Stimulated activated CD8-positive, alpha-beta memory T cell treated with anti-CD3 and anti-CD28 coated beads, Interleukin-4, amount 100 ng/mL, for 24 hours (primary cell): ENCODE measurements at places on chromosomes 5 and 9.

- DNase-seq = no peak
Measured at GRCh38 chr9:23522952-23523351, 303.1 kb downstream of the ELAVL2 start.

DNA sequence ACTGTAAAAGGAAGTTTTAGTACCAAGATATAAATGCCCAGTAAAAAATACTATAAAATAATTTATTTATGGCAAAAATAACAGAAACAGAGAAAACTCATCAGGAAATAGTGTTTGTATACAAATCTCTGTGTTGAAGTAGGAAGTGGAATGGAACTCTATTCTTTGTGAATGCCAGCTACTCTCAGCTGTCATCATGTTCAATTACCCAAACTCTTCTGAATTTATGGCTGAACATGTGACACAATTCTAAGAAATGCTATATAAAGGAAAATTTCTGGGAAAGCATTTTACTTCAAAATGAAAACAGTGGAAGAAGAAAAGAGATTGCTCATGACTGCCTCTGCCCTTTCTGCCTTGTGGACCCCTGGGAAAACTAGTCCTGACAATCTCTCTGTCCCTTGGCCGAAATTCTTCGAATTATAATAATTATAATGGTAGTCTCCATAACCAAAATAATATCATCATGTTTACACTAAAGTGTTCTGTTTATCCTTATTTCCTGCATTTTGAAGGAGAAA is 522.3 kb upstream of the ST8SIA4 start:
- no peak for DNase-seq

- no peak for DNase-seq
Measured at GRCh38 chr9:72274916-72275315, 90.1 kb downstream of the ZFAND5 start.

DNA sequence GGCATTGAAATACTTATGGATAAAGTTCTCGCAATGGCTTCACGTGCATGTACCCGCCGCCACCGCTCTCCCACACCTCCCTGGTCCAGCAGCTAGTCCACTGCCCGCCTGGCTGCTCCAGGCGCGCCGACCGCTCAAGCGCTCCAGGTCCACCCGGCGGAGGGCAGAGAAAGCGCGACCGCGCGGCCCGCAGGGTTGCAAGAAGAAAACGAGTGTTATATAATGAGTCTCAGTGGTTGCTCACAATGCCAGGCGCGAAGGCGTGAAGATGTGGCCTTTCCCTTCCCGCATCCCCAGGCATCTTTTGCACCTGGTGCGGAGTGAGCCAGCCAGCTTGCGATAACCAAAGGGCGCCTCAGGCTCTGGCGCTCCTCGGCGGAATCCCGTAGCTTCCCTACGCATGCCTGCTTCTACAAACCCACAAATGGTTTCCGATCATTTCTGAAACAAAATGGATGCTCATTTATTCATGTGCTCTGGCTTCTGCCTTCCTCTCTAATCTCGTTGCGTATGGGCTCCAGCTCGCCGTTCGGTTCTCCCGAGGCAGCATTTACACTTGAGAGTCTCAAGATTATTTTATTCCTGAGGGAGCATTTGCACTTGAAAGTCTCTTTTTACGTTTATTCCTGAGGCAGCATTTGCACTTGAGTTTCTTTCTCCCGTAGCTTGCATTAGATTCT is 25.7 kb downstream of the CDKN2A start:
- DNase-seq = no peak

GRCh38 chr5:168648016-168648415 is 68.8 kb upstream of the PANK3 start:
- no peak for DNase-seq

- DNase-seq = no peak
Measured at GRCh38 chr9:72334658-72335337, 30.2 kb downstream of the ZFAND5 start.

GRCh38 chr5:133367984-133368383 is 244.4 kb downstream of the FSTL4 start:
- no peak for DNase-seq

GRCh38 chr5:9479990-9480389 is 65.9 kb downstream of the SEMA5A start:
- no peak for DNase-seq

GRCh38 chr5:148799737-148800527 is 26.5 kb upstream of the ADRB2 start:
- no peak for DNase-seq

DNA sequence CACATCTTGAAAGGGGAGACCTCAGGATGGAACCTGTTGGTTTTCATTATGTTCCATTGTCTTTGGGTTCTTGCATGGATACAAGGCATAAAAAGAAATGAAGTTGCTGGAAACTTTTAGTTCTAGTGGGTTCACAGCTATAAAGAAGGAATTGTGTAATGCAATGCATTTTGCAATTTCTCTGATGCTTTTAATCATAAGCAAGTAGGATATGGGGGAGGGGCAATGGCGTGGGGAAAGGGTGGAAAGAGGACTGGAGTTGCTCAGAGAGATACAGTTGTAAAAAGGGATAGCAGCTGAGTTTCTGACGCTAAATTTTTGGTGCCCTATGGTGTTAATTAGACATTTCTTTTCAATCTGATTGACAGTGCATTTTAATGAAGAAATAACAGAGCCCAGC is 88.6 kb upstream of the FANCC start:
- DNase-seq = no peak

DNA sequence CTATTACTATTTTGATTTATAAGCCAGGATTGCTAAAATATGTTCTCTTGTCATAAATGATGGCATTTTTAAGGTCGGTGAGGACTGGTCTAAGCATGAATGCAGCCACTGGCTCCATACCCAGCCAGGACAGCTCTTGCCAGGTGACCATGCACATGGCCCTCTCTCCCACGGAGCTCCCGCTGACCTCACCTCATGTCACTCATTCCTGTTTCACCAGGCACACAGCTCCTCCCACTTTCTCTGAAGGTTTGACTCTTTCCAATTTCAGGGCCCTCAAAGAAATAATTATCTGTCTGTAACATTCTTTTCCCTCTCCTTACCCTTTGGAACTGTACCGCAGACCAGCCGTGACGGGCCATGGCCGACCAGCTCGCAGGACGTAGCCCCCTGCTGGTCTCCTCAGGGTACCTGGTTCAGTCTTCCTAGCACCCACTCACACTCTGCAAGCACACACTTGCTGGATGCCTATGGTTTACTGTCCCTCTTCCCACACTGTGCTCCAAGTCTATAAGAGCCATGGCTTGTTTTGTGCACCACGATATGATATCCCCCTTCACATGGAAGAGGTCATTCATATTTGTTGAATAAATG is 72.5 kb downstream of the LIFR start:
- DNase-seq = no peak

- DNase-seq = no peak
Measured at GRCh38 chr9:92718086-92719001, 46.3 kb downstream of the BICD2 start.
